ENCODE measurements at places on chromosomes 5 and 9. TPM values are rescaled to one million over a fixed set of nuclear protein-coding genes. Genes with fewer than 3 reads are reported as not detected.

The RAB3C gene
- 1.7 TPM for total RNA-seq

The PPP1R26 gene
- 12.3 TPM for total RNA-seq

The IL7R gene
- total RNA-seq, result 3.8 TPM

The SPATA31D4 gene
- total RNA-seq, result not detected

The CCL28 gene
- total RNA-seq, result 8.8 TPM

The TTC1 gene
- 11.9 TPM for total RNA-seq

GRCh38 chr5:20469390-20469789 lies 481.4 kb upstream of the CDH18 start:
- DNase-seq, result no peak

DNA sequence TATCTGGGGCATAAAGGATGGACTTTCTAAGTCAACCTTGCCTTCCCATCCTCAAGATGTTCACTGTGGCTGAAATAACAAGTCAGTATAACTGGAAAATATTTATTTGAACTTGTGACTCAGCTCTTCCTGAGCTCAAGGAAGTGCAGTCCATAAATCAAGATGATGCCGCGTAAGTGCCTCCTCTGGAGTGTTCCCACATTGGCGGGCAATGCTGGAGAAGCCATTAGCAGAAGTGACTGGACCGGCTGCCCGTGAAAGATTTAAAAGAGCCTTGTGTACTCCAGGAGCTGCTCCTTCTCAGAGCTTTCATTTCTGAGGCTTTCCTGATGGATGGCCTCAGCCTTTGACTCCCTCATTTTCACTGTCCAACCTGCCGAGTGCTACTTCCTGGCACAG lies 17.4 kb downstream of the TMOD1 start:
- DNase-seq, result no peak

DNA sequence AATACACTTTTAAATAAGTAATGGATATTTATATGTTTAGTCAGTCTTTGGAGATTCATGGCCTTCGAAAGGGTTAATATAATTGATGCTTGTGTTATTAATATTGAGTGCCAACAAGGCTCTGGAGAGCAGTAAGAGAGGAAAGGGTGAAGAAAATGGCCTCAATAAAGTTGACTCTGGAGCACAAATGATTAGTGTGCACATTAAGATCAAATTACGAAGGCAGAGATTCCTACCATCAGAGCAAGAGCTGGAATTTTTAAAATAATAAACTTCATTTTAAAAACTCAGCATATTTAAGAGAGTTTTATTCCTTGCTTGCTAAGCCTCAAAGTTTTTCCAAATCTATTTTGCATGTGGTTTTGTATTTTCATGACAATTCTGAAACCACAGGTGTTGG lies 14.8 kb downstream of the SLC44A1 start:
- no peak for DNase-seq

- DNase-seq, result peak; percentile 5
Measured at GRCh38 chr9:93645149-93645889, 68.9 kb downstream of the PHF2 start.

DNA sequence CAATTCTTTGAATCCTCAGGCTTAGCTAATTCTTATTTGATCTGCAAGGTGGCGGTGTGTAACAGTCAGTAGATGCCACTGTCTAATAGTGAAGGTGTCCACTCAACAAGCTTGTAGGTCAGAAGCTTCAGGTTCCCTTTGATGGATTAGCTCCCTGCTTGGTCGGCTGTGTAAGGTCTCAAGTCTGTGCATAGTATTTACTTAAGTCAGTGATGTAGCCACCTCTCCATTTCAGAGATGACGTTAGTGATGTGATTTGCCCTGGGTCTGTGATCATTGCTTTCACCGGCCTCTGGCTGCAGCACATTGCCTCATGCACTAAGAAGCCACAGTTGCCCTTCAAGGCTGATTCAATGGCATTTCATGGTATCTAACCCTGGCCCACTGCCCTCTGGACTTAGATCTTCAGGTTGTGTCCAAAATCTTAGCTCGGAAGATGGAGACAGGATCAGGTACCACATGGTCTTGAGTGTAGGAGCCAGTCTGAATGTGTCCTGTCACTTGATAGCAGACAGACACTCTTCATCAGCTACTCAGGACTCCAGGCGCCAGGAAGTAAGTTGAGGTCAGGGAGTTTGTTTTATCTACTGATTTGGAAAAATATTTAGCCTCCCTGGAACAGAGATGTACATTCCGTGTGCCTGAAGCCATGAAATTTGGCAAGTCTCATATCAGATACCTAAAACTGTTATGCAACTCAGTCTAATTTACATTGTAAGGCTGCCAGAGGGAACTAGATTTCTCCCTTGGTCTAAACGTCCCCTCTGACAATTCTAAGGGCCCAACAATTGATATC lies 42.9 kb downstream of the SUB1 start:
- no peak for DNase-seq

DNA sequence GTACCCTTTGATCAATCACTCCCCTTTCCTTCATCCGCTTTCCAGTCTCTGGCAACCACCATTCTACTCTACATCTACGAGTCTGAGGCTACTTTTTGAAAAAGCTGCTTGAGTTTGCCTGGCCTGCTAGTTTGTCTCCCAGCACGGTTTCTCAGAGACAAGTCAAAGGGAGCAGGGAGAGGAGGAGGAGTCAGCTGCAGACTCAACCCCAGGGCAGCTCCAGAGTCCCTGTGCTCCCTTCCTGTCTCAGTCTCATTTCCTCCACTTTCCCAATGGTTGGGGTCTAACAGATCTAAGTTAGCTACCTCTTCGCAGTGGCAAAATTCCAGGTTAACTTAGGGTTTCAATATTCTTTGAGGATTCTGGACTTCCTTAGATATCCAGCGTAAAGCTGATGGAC lies 80.0 kb upstream of the PCA3 start:
- DNase-seq, result no peak

DNA sequence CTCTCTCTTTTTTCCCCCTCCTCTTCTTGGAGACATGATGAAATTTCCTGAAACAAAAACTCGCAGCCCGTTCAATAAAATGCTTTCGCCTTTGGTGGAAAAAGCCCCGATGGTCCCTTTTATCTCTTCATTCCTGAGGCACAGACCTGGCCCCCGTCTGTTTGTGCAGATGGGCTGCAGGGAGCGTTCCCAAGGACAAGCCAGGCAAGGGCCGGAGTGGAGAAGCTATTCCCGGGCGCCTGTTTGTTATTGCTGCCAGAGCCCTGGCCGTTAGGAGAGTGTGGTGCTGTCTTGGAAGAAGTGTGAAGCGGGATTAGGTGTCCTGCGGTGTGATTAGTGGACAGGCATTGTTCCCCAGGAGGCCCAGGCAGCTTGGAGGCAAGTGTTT lies 71.9 kb downstream of the SMIM23 start:
- no peak for DNase-seq

- DNase-seq, result no peak
Measured at GRCh38 chr5:59609501-59610265, 283.8 kb downstream of the PDE4D start.

DNA sequence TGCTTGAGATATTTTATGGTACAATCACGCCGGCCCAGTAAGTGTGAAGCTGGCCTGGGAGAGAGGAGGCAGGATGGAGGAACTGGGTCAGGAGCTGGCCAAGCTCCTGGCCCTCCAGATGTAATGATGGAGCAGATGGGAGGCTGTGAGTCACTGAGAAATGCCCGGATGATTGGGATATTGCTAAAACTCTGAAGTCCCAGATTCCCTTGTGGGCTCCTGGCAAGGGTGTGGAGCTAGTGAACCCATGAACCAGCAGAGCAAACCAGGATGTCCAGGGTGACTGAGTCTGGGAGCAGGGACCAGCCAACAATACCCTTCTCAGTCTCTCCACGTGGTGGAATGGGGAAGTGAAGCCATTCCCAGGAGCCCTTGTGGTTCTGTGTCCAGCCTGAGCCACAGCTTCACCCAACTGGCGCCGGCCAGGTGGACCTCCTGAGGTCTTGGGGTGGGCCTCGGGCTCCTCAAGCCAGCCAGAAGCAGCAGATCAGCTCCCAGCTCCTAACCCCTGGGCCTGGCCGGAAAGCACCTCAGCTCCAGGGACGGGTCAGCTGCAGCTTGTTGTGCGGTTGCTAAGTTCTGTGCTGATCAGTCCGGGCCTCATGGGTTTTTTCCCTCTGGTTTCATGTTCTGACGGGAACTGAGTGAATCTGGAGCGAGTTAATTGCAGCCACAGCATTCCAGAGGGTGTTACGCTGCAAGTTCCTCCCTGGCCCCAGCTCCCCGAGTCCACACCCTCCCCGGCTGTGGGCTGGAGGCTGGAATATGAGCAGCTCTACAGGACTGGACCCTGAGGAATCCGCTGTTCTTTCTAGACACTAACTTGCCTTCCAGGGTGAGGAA lies 37.6 kb downstream of the DUSP1 start:
- no peak for DNase-seq

DNA sequence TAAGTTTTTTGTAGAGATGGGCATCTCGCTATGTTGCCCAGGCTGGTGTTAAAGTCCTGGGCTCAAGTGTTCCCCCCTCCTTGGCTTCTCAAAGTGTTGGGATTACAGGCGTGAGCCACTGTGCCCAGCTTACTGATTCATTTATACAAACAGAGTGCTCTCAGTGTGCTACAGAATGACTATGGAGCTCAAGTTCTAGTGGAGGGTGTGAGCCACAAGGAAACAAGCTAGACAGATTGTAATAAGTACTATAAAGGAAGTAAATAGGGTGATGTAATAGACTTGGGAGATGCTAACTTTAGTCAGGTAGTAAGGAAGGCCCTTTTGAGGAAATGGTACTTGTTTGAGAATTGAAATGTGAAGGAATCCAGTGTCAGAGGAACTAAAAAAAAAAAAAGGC lies 1.7 kb upstream of the TMEM267 start:
- DNase-seq, result no peak

- DNase-seq, result peak; percentile 23
Measured at GRCh38 chr5:77852514-77853352, 76.6 kb upstream of the TBCA start.

GRCh38 chr5:179243333-179243732 lies 101.9 kb downstream of the ADAMTS2 start:
- DNase-seq, result no peak

- no peak for DNase-seq
Measured at GRCh38 chr5:171840066-171840465, 54.4 kb downstream of the SMIM23 start.

Measured in pancreas (tissue), 10 donors.